Right atrium auricular region (tissue), 2 donors: ENCODE measurements at places on chromosomes 12 and 14.

DNA sequence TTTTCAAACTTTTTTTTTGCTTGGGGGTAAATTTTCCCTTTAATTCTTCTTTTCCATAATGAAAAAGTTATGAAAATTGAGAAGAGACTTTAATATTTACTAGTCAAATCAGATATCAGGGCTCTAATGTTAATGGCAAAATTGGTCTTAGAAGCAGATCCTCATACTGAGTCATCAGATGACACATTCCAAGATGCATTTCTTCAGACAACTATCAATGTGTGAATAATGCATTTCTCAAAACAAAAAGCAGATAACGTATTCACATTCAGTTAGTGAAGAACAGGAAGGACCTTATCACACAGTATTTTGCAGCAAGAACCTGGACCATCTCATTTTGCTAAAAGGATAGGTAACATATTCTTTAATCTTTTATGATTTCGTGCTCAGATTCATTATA is 130.7 kb downstream of the GPHN start:
- DNase-seq = no peak

- no peak for DNase-seq
Observed at GRCh38 chr12:51926064-51926632, 18.8 kb downstream of the ACVRL1 start.

GRCh38 chr14:42172304-42172703 is 565.6 kb downstream of the LRFN5 start:
- no peak for DNase-seq

GRCh38 chr12:131565267-131566015 is 145.4 kb upstream of the SFSWAP start:
- DNase-seq = no peak

- DNase-seq = no peak
Observed at GRCh38 chr12:122921917-122922316, 26.0 kb upstream of the VPS37B start.

DNA sequence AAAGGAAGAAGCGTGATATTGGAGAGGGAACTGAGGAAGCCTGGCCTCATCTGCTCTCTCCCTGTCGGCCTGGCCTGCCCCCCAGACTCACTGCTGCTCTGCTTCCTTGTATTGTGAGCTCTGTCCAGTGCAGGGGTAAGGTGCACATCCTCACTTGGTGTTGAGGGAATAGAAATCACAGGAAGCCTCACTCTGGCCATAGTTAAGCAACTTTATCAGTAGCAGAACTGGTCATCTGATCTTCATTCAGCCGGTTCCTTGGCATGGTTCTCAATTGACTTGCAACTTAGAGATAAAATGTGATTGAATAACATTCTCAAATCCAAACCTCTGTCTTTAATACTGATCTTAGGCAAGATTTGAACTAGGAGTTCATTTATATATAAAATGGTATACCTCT is 11.5 kb upstream of the CCDC175 start:
- DNase-seq = no peak

DNA sequence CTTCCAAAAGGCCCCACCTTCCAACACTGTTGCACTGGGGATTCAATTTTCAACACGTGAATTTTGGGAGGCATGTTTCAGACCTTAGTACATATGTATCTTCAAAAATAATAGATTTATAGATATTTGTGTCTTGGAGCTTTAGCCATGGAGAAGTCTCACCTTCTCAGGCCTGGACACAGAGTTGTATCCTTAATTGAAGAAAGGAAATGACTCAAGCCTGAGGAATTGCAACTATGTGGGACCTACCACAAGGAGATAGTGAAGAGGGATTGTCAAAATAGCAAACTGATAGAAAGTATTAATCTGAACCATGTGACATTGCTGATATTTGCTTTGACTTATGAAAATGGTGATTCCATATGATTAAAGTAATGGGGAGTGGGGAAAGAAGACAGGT is 89.8 kb downstream of the ACSS3 start:
- no peak for DNase-seq

DNA sequence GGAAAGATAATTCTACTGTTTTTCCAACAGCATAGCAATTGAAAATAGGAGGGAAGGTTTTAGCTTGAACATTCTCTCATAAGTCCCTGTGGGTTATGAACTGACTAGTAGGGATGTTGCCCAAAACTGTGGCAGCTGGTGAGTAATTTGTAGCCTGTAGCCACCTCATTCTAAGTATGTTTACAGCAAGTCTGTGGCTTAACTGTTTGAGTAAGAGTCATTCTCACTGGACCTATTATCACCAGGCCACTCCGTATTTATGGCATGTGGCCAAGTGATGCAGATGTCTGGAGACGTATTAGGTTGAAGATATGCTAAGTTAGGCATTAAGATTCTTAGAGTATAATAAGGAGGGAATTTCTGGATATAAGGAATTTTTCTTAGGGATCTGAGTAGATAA is 458.3 kb downstream of the ETNK1 start:
- DNase-seq = no peak

GRCh38 chr12:106108185-106108835 is 30.4 kb downstream of the NUAK1 start:
- DNase-seq = no peak

- DNase-seq = no peak
Observed at GRCh38 chr12:115095073-115095748, 411.2 kb upstream of the TBX3 start.

DNA sequence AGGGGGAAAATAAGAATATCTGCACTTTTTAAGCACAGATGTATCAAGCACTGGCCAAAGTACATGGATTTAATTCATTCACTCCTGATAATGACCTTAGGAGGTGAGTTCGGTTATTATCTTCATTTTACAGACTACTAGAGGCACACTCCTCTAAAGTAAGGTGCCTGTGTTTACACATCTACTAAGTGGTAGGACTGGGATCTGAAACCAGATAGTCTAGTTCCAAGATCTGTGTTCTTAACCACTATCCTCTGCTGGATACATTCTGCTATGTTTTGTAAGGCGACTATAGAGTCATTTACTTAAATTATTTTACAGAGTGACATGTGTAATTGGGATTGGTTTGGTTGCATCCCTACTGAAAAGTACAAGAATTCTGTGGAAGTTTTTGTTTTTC is 175.3 kb downstream of the ESR2 start:
- no peak for DNase-seq

DNA sequence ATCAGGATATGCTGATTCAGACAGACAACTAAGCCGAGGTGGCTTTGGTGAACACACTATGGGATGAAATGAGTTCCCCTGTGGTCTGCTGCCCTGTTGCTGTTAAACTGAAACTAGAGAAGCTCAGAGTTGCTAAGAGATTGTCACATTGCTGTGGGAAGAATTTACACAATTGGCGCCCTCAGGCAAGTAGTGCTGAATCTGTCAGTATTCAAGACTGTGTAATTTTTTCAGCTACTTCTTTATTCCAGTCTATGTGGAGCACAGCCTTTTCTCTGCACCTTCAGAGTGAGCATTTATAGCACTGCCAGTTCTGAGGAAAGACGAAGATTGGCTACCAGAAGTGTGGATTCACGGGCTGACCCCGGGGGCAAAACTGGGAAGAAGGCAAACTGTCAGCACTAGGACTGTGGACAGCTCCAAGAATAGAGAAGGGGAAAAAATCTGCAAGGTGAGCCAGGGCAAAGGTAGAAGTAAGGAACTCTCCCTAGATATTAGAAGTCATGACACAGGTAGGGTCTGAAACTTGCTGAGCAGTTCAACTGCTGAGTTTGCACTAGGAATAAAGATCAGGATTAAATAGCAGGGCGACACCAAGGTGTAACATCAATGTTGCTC is 218.8 kb upstream of the TMPO start:
- DNase-seq = no peak

GRCh38 chr12:107397890-107398500 is 287.6 kb upstream of the PWP1 start:
- DNase-seq = no peak

DNA sequence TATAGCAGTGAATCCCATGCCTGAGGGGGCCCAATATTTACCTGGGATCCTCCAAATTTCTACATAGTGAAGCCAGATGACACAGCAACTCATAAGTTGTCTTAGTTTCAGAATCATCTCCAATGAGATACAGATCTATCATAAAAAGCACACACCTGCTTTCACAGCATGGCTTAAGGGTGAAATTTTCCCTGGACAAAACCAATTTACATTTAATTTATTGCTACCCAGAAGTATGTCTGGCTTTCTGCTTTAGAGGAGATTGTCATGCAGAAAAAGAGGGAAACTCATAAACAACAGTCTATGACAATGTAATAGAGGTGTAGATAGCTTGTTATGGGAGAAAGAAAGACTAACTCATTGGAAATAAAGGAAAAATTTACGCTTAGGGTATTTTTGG is 113.0 kb downstream of the MGAT4C start:
- DNase-seq = no peak

GRCh38 chr12:46944088-46944487 is 118.3 kb upstream of the SLC38A4 start:
- no peak for DNase-seq

GRCh38 chr14:23566778-23567185 is 809 bp downstream of the AP1G2 start:
- no peak for DNase-seq

DNA sequence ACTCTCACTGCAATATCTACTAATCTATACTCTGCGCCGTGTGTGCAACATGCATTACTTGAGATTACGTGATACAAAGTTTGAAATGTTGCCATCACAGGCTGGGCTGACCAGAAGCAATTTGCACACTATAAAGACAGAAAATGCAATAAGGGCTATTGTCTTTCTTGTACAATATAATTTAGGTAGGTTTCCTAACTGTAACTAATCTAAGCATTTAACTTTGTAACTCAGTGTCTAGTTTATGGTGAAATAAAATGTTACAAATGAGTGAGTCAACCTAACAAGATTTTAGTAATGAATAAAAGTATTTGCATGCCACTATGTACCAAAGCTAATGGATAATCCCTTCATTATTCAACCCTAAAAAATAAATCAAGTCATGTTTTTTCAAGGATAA is 57.8 kb downstream of the LRP6 start:
- no peak for DNase-seq

- no peak for DNase-seq
Observed at GRCh38 chr12:15662983-15663659, 126.1 kb downstream of the EPS8 start.

DNA sequence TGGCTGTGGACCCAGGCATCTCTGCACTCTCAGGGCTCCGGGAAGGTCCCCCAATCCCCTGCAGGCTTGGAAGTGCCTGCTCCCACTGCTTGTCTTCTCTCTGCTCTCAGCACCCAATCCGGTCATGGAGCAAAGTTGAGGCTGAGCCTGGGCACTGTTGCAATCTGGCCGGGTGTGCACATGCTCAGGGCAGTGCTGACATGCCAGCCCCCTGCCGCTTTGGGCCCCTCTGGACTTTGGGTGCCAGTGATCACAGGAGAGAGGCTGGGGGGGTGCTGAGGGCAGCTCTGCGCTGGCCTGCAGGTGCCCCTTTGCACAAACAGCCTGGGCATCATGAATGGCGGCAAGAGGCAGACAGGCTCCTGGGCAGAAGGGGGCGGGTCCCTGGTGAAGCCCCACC is 85.4 kb upstream of the OSBPL8 start:
- DNase-seq = no peak

GRCh38 chr12:122215771-122216170 is 10.1 kb downstream of the DIABLO start:
- DNase-seq = no peak

GRCh38 chr14:32693114-32693513 is 245.6 kb upstream of the NPAS3 start:
- DNase-seq = no peak

DNA sequence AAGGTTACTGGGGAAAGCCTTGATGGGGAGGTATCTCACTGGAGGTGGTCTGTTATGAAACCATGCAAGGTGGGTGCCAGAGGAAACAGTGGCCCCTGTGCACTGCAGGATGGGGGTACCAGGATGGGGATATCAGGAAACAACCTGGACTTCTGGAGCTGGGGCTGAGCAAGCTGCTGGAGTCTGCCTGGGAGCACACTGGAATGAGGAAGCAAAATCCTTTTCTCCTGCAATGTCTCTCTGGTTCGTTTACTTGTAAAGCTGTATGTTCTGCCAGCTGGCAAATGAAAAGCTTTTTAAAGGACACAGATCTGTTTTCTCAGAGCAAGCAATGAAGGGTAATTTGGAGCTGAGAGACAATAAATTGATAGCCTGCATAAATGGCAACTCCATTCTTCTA is 23.2 kb upstream of the SERPINA1 start:
- DNase-seq = no peak

GRCh38 chr12:98738002-98738401 is 92.9 kb downstream of the APAF1 start:
- no peak for DNase-seq

DNA sequence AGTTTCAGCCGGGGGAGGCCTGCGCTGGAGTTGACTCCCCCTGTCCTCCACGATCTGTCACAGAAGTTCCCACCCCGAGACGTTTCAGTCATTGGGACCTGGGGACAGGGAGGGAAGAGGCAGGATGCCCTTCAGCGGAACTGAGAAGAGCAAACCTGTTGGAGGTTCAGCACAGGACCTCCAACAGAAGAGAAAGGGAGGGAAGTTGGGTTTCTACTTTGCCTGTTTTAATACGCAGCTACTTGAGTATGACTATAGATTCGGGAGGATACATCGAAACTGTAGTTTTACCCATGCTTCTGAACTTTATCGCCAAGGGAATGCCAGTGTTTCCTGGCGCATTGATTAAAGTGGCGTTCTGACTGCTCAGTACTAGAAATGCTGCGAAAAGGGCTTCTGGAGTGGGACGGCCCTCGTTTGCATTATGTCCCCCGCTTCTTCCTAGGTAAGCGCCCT is 2.3 kb upstream of the DUSP6 start:
- DNase-seq = no peak

GRCh38 chr12:57456145-57456700 is 1.1 kb downstream of the INHBE start:
- DNase-seq = no peak

GRCh38 chr12:46546634-46547273 is 174.2 kb upstream of the SLC38A2 start:
- DNase-seq = no peak

GRCh38 chr12:31245822-31246469 is 80.0 kb downstream of the SINHCAF start:
- no peak for DNase-seq

DNA sequence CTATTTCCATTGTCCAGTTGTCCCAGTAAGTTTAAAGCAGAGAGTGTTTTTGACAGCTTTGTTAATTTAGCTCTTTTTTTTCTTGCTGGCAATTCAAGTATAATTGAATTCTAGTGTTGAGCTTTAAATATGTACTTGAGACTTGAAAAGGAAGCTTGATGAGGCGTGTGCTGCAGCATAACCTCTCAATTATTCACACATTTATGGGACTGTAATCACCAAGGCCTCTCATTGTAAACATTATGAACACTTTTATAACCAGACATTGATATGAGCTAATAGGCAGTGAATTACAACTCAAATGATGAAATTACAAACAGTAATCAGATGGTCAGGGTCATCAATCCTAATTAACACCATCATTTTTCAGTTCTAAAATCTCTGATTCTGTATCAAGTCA is 378.0 kb upstream of the DDHD1 start:
- DNase-seq = no peak
